T47D (cell line): ENCODE measurements at places on chromosomes 11 and 22.
A peak's percentile ranks its signal among the peaks of the same experiment; 100 is the strongest.

DNA sequence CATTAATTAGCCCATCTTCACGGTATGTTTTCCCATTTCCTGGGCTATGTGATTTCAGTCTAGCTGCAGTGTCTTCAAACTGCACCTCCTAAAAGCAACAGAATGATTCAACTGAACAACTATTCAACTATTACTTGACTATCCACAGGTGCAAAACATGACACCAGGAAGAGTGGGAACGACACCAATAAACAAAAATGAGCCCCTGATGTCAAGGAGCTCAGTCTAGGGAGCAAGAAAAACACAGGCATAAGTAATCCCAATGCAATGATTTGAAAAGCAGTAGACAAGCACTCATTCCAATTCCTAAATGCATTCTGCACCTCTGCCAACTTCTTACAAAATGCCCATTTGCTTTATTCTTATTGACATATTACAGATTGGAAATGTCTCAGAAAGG lies 285.6 kb downstream of the ETS1 start:
- no peak for DNase-seq

DNA sequence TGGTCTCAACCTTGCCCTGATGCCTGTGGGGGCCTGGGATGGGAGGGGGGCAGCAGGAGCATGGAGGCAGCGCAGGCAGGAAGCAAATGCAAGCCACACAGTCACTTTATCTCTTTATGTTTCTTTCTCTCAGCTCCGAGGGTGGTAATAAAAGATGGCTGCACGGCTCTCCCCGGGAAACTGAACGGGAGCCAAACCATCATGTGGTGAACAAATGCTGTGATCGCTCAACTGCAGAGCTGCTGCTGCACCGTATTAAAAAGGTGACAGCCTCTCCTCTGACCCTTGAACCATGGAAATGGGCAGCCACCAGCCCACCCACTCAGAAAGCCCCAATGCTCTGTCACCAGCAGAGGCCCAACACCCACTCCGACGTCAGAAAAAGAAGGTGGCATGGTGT lies 110.0 kb downstream of the TIMP3 start:
- DNase-seq = no peak

- no peak for DNase-seq
These were observed 52.3 kb upstream of the YWHAH start for GRCh38 chr22:31892080-31892433.

DNA sequence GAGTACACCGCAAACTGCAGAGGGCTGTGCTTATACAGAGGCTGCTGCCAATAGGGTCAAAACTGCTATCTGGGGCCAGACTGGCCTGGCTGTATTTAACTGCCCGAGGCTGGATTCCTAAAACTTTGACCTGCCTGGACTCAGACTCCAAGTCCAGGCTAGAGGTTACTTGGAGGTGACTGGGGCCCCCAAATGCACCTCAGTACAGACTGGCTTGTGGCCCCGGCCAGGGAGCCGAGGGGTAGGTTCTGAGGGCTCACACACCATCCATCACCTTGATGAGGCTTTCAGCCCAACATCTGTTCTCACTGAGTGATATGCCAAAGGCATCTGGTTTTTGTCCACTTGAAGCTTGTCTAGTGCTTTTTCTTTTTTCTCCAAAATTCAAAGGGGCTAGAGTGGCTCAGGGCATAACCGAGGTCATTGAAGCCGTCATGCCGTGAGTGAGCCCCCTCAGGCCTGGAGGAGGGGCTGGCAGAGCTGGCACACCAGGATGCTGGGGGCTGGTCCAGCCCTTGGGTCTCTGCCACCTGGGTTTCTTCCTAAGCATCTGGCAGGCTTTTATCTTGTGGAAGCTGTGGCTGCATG lies 52.4 kb upstream of the TTLL12 start:
- DNase-seq = no peak

GRCh38 chr11:17753641-17754040 lies 19.1 kb downstream of the KCNC1 start:
- DNase-seq = no peak

- DNase-seq = no peak
These were observed 164.5 kb downstream of the CRYBB2 start for GRCh38 chr22:25383892-25384291.

GRCh38 chr22:21445437-21446127 lies 21.6 kb upstream of the TMEM191C start:
- DNase-seq = no peak

GRCh38 chr11:72676861-72677341 lies 2.7 kb upstream of the PDE2A start:
- DNase-seq = peak; percentile 95

GRCh38 chr22:46956498-46957215 lies 194.2 kb downstream of the TBC1D22A start:
- DNase-seq = no peak

DNA sequence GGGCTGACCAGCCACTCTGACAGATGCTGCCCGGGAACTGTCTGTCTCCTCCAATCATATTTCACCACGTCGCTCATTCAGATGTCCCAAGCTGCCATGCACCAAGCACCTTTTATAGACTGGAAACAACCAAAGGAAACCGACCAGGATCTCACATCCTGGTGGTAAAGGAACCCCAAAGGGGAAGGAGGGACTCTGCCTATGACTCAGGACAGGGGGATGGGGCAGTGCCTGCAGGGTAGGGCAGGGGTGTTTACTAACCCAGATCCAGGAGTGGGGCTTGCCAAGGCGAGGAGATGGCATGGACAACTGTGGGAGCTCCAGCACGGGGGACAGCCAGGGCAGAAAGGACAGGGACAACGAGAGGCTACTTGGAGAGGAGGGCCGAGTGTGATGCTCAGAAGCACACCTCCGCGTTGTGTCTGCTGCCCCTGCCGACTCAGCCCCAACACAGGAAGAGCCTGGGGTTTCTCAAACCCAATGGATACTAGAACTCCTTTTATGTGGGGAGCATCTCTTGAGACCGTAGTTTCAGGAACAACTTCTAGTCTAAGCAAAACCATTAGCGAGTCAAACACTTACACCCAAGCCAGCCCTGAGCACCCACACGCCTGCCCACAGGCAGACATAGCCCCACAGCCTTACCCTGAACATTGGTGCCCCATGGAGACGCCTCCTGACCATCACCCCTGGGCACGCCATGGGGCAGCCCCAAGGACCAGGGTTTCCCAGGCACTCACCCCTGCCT lies 4.0 kb downstream of the PRODH start:
- DNase-seq = no peak

GRCh38 chr11:17021511-17021910 lies 7.3 kb upstream of the PLEKHA7 start:
- DNase-seq = peak; percentile 58

DNA sequence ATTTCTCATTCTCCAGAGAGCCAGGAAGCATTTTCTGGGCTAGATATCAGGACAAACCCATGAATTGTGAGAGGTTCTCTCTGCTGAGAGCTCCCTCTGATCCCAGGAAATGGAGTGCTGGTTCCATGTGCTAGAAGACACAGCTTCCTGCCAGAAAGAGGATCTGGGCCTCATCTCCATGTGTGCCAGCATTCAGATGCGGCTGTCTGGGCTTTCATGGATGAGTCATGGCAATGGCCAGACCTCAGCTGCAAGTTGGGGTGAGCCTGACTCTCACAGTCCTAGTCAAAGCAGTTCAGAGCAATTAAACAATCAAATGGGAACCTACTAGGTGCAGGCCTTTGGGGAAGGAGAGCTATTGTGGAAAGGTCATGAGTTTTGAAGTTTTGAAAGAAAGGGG lies 82.3 kb upstream of the EED start:
- DNase-seq = no peak

DNA sequence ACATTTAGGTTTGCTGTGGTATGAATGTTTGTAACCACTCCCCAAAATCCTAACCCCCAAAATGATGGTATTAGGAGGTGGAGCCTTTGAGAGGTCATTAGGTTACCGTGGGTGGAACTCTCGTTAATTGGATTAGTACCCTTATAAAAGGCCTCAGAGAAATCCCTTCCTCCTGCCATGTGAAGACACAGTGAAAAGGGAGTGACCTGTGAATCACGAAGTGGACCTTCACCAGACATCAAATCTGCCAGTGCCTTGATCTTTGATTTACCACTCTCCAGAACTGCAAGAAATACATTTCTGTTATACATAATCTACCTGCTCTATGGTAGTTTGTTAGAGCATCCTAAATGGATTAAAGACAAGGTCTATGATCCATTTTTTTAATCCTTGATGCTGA lies 12.6 kb upstream of the PICALM start:
- no peak for DNase-seq

DNA sequence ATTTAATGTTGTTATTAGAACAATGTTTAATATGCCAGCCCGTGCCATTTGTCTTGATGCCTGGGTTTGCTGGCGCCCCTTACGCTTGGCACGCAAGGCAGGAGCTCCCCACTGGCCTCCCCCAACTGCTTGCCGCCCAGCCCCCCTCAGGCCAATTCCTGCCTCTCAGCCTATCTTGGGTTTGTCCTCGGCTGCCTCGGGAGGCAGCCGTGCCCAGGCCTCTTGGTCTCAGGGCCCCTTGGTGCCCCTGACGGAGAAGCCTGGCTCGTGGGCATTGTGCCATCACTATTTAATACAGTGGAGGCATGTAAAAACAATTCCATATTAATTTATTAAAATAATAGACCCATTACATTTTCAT lies 119.8 kb downstream of the KCNQ1OT1 start:
- no peak for DNase-seq

DNA sequence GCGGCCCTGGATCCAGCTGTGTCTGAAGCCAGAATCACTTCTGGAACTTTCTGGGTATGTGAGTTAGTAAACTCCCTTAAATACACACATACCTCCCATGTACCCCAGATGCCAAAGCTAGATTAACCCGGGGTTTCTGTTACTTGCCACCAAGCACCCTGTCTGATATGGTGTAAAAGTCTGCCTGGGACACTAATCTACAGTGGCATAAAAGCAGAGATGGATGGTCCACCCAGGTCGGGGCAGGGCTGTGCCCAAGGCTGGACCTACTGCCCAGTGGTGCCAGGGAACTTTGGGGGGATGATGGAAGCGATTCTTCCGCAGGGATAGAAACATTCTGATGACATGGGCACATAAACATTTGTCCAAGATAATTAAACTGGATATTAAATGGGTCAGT lies 12.7 kb downstream of the MRGPRF start:
- DNase-seq = no peak

DNA sequence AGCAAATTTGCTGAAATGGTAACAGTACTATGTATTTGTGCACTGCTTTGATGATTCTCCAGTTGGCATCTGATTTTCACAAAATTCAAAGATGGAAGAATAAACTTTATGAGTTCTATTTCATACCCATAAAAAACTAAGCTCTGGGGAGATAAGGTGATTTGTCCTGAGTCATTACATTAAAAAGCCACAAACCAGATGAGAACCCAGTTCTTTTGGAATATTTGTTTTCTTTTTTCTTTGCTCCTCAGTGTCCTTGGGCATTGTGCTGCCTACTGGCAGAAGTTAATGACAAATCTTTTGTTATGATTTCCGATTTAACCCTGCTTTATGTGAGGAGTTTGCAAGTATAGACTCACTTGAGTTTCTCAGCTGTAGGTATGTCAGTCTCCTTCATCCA lies 45.4 kb upstream of the AMOTL1 start:
- DNase-seq = no peak

GRCh38 chr11:75717608-75718418 lies at the start of gene MOGAT2:
Gene MOGAT2 (plus strand): TSS chr11:75717838. CDS start chr11:75717889, 51 bp downstream.
- DNase-seq = peak; percentile 25

DNA sequence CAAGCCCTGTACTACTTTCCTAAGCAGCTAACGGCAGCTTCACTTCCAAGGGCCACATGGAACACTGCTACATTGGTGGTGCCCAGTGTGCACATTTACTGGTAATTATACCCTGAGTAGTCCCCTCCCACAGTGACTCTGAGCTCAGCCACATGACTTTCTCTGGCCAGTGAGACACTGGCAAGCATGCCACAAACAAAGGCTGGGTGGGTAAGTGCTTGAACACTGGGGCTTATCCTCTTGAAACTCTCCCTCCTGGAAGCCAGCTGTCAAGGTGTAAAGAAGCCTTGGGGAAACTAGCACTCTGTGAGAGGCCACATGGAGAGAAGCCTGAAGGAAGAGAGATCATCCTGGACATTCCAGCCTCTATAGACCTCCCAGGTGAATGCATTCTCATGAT lies 54.4 kb upstream of the DRD2 start:
- DNase-seq = no peak

- DNase-seq = no peak
These were observed 430 bp downstream of the CDC42EP1 start for GRCh38 chr22:37560608-37561211.

GRCh38 chr11:45777127-45777969 lies 27.6 kb upstream of the SLC35C1 start:
- no peak for DNase-seq

DNA sequence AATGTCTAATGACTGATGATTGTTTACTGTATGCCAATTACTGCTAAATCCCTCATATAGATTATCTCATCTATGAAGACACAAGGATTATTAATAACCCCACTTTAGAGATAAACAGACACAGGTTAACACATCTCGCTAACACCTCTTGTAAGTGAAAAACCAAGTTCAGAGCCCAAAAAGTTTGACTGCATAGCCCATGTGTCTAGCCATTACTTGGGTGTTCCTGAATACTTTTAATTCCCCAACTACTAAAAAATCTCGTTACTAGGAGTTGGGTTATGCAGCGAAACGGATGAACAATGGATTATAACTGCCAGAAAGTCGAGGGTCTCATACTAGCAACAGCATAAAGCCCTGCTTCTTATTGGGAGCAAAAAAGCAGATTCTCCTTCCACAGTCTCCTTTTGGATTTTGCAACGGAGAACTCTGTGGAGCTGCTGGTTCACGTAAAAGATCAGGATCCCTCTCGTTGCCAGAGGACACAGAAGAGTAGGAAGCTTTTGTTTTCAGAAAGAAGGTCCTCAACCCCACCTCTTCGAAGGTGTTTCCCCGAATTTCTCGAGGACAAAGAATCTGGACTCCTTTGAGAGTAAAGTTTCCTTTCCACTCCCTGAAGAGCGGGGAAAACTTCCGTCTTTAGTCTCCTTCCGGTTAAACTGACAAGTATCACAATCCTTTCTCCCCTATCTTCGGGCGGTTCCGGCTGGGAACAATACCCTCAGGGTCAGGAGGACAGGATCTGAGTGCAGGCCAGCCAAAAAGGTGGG lies 979 bp downstream of the ZBED5 start:
- DNase-seq = peak; percentile 47

- DNase-seq = no peak
These were observed 13.5 kb downstream of the PSMD13 start for GRCh38 chr11:250274-250673.

GRCh38 chr11:92892802-92893684 lies 76.4 kb upstream of the MTNR1B start:
- no peak for DNase-seq

GRCh38 chr22:17601031-17601430 lies 27.5 kb downstream of the ATP6V1E1 start:
- DNase-seq = peak; percentile 29

DNA sequence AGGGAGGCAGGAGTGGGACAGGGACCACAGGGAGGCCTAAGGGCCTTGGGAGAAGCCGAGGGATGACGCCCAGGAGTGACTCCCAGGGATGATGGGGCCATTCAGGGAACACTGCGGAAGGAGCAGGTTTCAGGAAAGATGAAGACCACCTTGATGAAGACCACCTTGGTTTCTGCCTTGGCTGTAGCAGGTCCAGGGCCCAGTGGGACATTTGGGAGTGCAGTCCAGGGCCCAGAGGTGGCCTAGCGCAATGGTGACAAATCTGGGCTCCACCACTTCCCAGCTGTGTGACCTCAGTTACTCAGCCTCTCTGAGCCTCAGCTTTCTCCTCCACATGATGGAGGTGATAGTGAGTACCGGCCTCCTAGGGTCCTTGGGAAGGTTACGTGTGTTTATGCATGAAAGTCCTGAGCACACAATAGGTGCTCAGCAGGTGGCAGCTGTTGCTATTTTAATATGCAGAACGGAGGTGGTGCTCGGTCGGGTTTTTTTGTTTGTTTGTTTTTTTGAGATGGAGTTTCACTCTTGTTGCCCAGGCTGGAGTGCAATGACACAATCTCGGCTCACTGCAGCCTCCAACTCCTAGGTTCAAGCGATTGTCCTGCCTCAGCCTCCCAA lies 770 bp downstream of the TSGA10IP start:
- no peak for DNase-seq
